ENCODE measurements at places on chromosomes 3 and 15.

GRCh38 chr3:168260859-168261258 lies 165.1 kb upstream of the GOLIM4 start:
- no peak for DNase-seq

- no peak for DNase-seq
These were observed 150.6 kb upstream of the ROPN1 start for GRCh38 chr3:124142389-124142970.

DNA sequence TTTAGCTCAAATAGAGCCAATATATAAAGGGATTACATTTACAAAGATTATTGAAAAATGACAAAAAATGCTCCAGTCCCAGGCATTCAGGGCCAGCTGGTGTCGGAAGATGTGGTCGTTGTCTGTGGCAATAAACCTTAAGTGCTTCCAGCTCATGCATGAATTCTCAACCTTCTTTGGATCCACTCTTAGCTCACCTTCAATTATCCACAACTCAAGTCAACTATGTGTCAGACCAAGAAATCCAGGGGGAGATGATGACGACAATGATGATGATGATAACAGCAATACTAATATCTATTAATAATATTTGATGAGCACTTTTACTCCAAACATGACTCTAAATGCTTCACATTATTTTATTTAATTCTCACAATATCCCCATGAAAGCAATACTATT lies 53.6 kb upstream of the PXYLP1 start:
- DNase-seq = no peak

DNA sequence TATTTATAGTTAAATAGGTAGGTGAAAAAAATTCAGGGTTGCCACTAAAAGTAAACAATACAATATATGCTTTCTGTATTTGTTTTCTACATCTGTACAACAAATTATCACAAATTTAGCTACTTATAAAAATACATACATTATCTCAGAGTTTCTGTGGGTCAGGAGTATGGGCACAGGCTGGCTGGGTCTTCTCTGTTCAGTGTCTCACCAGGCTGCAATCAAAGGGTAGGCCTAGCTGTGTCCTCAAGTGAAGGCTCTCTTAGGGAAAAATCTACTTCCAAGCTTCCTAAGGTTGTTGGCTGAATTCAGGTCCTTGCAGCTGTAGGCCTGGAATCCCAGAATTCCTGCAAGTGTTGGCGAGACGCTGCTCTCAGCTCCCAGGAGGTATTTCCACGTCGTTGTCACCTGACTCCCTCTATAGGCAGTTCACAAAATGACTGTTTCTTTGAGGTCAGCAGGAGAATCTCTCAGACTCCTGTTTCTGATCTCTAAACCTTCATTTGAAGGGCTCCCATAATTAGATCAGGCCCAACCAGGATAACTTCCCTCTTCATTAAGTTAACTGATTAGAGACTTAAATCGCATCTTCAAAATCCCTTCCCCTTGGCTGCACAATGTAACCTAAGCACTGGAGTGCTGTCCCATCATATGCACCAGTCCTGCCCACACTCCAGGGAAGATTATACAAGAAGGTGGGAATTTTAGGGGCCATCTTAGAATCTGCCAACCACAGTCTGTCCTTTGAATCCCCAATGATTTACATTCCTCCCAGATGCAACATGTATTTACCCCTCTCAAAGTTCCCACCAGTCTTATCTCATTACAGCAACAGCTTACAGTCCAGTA lies 296.6 kb downstream of the SUCLG2 start:
- no peak for DNase-seq
